Transverse colon (tissue), 4 donors: ENCODE measurements at places on chromosomes 13 and 19.
A peak's percentile ranks its signal among the peaks of the same experiment; 100 is the strongest.

DNA sequence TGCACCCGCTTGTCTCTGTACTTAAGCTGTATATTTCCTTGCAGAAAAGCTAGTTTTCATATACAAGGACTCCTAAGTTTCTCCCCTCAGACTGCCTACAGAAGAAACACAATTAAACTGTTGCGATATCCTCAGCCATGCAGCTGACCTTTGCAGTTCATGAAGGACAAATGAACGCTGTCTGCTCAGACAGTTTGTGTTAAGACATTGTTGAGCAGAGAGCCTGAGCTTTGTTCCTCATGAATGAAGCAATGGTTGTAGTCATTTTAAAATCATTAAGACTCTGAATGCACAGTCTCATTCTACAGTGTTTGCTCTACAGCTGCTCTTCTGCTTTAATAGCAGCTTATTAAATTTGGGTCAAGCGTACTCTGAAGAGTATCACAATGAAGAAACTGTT is 23.2 kb upstream of the MAB21L1 start:
- DNase-seq = no peak

DNA sequence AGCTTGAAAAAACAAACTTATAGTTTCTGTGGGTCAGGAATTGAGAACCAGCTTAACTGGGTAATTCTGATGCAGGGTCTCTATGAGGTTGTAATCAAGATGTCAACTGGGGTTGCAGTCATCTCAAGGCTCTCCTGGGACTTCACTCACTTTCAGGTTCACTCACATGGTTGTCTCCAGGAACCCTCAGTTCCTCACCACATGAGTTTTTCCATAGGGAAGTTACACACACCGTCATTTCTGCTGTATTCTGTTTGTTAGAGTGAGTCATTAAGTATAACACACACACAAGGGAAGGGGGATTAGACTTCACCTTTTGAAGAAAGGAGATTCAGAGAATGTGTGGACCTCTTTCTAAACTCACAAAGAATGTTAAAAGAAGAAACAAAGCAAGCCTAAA is 34.9 kb upstream of the MLNR start:
- no peak for DNase-seq

- DNase-seq = no peak
Observed at GRCh38 chr19:45473682-45474605, 6.1 kb downstream of the FOSB start.

DNA sequence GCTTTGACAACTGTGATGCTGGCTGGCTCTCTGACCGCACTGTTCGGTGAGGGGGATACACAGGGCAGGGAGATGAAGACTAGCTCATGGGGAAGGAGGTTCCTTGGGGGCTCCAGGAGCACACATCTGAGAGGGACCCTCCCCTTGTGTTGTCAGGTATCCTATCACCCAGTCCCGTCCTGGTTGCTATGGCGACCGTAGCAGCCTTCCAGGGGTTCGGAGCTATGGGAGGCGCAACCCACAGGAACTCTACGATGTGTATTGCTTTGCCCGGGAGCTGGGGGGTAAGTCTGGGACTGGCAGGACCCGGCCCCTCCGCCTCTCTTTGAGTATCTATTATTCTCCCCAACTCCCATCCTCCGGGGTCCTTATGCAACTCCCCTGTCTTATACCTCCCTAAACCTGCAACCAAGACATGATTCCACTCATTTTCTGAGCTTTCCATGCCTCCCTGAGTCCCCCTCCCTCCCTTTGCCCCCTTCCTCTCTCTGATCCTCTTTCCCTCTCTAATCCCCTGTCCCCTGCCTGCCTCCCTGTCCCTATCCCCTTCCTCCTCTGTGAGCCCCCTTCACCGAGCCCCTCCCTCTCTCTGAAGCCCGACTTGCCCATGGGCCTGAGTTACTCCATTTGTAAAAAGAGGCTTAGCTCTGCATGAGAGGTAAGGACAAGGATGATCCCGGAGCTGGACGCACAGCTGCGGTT is 12.5 kb downstream of the NCAN start:
- DNase-seq = no peak

GRCh38 chr13:72952529-72953141 is 106.2 kb upstream of the KLF5 start:
- DNase-seq = no peak

DNA sequence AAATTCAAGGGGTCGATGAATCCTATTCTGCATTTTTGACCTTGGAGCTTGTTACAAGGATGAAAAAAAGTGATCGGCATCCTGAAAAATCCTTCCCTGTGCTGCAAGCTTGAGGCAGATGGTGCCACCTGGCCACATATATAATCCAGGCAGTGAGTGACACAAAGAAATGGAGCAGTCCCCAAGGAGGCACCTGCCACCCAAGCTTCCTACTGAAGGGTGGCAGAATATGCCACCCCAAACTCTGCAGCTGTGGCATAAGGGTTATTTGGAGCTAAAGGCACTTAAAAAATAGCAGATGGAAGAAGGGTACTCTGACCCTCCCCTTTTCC is 15.4 kb downstream of the TMEM272 start:
- no peak for DNase-seq

GRCh38 chr19:10985502-10985901 is 24.7 kb downstream of the SMARCA4 start:
- no peak for DNase-seq

- no peak for DNase-seq
Observed at GRCh38 chr13:51229731-51230130, 7.5 kb downstream of the FAM124A start.

- peak; percentile 87 for DNase-seq
Observed at GRCh38 chr19:3175781-3176714, 2.5 kb upstream of the S1PR4 start.

GRCh38 chr19:33311326-33311682 is 9.0 kb upstream of the CEBPA start:
- DNase-seq = peak; percentile 60

DNA sequence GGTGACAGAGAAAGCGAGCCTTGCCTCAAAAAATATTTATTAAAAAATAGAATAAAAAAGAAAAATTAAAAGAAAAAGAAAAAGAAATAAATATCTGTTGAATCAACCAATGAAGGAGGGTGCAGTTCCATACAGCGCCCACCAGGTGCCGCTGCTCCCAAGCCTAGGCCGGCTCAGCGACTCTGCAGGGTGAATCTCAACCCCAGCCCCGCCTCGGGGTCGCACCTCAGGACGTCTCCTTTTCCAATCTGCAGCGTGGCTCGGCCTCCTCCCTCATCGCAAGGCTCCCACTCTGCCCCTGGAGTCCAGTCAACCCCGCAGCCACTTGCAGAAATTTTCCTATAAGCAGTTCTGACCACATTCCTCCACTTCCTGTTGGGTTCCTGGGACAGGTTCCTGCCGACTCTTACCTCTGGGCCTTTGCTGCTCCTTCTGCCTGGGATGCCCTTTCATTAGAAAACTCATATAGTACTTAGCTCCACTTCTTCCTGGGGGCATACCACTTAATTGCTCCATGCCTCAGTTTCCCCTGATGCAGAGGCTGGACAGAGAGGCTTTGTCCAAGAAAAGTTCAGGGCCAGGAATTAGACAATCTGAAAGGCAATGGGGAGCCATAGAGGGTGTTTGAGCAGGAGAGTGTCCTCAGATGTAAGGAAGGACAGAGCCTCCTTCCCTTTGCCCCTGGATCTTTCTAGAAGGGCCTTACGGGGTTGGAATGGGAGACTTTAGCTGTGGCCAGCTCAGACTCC is 24.3 kb downstream of the NFILZ start:
- DNase-seq = peak; percentile 50
